ENCODE measurements at places on chromosomes 6 and 20.
A peak's percentile ranks its signal among the peaks of the same experiment; 100 is the strongest.

DNA sequence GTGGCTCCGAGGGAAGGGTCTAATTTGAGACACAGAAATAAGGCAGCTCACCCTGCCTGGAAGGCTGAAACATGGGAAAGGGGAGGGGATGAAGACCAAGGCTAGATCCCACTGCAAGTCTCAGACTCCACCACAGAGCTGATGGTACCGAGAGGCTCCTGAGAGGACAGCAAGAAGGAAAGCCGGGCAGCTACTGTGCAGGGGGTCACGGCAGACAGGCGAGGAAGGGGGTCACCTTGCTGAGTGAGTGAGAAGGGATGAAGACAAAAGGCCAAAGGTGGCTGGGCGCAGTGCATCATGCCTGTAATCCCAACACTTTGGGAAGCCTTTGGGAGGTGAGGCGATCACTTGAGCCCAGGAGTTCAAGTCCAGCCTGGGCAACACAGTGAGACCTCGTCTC is 100.7 kb downstream of the ATP9A start:
- no peak for DNase-seq

GRCh38 chr6:1904466-1904799 is 294.7 kb downstream of the FOXC1 start:
- DNase-seq: no peak

DNA sequence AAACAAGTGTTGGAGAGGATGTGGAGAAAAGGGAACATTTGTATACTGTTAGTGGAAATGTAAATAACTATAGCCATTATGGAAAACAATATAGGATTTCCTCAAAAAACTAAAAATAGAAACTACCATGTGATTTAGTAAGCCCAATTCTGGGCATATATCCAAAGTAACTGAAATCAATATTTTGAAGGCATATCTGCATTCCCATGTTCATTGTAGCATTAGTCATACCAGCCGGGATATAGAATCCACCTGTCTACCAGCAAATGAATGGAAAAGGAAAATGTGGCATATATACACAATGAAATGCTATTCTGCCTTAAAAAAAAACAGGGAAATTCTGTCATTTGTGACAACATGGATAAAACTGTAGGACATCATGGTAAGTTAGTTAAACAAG is 15.3 kb upstream of the C6orf58 start:
- no peak for DNase-seq

- no peak for DNase-seq
These were observed 147.4 kb upstream of the BEND6 start for GRCh38 chr6:56807326-56807988.

GRCh38 chr6:13038741-13039190 is 289.6 kb downstream of the TBC1D7 start:
- peak; percentile 56 for DNase-seq

All from DMS79 treated with DMSO at 0.1 percent for 48 hours (cell line).